Suppressor macrophage treated with lipopolysaccharide for 4 hours (primary cell): ENCODE measurements at places on chromosomes 2 and 18.
A peak's percentile ranks its signal among the peaks of the same experiment; 100 is the strongest.

DNA sequence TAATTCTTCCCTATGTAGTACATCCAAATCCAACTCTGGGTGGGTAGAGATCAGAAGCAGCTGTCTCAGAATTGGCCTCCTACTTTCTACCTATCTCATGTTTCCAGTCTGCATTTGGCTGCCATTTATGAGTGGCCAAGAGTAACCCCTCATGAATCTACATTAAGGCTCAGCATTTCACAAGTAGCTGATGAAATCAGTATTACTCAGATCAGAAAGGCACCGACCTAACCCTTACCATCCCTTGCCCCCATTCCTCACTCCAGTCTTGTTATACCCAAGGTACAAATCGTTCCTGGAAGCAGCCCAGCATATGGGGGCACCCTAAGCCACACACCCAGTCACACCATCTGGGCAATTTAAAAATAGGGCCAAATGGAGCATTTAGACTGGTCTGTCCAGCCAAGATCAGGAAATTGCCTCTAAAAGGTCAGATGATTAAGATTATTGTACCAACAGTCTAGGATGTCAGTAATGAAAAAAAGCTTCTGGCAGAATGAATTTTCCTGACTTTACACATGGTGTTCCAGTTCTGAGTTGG, 37.1 kb downstream of the CD28 start:
- DNase-seq = peak; percentile 58

DNA sequence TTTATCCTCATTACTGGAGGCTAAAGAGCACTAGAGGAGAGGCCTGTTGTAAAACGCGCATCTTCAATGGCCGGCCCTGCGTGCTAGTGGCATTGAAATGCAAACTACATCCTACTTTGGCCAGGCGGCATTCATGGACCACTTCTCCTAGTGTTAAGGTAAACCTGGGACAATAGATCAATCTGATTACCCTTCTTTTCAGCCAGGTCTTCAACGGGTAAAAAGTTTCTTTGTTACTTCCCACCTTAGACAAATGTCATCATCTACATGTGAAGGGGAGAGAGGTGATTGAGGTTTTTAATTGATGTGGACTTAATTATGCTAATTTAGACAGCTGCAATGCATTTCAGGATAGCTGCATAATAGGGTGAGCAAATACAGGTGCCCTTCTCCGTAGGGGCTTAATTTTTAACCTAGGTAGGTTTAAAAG, 628.0 kb downstream of the ZEB2 start:
- DNase-seq = no peak

DNA sequence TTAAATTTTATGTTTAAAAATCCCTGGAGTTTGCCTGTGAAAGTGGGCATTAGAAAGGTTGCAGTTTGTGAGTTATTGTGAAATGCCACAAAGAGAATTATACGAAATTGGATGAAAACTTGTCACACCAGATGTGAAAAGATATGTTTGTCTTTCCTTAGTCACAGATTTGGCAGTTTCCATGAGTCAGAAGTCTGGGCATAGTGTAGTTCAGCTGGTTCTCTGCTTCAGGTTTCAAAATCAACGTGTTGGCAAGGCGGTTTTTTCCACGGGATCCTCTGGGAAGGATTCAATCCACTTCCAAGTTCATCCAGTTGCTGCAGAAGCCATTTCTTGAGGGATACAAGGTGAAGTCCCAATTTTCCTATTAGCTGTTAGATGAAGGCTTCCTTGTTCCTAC, 658.0 kb upstream of the CDH2 start:
- DNase-seq = no peak

DNA sequence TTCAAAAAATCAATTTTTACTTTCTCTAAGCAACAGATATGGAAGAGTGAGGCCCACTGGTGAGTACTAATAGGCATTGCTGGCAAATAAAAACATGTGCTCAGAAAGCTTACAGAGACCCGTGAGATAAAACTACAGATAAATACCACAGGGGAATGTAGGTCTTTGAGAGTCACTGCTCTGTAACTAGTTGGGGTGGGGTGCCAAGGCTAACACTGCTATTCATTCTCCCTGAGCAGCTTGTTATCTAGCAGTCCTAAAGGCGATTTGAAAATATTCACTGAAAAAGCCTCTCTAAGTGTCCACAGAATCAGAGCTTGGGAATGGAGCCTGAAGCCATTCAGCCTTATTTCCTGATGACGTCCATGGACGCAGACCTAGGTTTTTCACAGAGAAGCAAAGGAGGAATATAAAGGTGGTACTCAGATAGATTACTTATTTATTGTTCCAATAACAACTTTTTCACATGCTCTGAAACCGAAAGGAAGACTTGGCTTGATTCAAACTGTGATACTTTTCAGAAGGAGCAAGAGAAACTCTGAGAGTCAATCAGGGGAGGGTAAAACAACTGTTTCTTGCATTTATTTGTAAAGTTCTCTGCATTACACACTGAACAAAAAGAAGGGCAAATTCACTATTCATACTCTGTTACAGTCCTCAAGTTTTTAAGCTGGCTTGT, 188.4 kb downstream of the PPP1R1C start:
- DNase-seq = no peak

GRCh38 chr2:74778381-74779264, 55.3 kb upstream of the HK2 start:
- DNase-seq = no peak

GRCh38 chr2:69465513-69466456, 28.6 kb upstream of the NFU1 start:
- no peak for DNase-seq

DNA sequence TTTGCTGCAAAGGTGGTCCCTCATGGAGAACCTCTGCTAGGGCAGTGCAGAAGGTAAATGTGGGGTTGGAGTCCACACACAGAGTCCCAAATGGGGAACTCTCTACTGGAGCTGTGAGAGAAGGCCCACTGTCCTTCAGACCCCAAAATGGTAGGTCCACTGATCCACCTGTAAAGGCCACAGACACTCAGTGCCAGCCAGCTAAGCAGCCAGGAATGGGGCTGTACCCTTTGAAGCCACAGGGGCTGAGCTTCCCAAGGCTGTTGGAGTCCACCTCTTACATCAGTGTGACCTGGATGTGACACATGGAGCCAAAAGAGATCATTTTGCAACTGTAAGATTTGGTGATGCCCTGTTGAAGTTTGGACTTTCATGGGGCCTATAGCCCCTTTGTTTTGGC, 252.4 kb upstream of the GULP1 start:
- DNase-seq = no peak

GRCh38 chr18:12989397-12990122, 1.6 kb upstream of the CEP192 start:
- no peak for DNase-seq

DNA sequence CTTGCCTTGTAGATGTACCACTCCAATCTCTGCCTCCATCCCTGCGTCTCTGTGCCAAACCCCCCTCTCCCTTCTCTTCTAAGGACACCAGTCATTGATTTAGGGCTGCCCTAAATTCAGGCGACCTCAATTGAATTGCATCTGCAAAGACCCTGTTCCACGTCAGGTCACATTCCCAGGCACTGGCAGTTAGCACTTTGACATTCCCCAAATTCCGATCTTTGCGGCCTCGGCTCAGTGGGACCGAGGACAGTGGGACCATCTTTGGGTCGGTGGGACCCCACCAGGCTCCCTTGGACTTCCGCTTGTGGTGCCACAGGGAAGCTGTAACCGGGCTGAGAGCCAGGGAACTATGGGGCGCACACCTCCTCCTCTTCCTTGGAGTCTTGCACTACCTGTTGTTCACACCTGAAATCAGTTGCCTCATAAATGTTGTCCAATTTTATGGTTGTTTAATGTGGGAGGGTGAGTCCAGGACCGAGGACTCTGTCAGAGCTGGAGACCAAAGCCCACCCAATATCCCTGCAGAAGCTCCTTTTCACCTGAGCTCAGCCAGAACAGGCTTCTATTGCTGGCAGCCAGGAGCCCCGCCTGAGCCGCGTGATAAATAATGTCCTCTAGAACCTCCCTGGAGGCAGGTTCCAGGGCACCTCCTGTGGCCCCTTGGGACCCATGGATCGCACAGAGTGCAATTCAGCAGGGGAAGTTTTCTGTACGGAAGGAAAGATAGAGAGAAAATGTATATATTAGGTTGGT, 271.6 kb downstream of the EIPR1 start:
- no peak for DNase-seq

DNA sequence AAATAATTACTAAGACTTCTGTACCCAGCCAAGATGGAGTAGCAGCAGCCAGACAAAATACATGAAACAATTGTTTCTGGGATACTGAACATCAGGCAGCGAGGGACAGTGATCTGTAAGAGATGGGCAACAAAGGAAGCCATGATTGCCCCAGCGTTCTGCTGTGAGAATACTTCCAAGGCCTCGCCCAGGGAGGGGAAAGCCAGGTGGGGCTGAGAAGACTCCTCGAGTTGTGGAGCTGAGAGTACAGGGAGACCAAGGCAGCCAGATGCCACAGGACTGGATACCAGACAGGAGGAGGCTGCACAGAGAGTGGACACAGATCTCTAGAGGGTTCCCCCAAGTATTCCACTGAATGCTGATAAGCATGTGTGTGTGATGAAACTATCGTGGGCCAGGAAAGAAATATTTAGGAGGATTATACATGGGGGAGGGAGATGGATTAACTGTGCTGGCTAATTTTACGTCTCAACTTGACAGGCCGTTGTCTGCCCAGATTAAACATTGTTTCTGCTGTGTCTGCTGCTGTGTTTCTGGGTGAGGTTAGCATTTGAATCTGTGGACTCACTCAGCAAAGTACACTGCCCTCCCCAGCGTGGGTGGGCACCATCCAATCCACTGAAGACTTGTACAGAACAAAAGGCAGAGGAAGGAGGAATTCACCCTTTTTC, 10.2 kb upstream of the LIMS2 start:
- DNase-seq = no peak

- DNase-seq = no peak
Observed at GRCh38 chr2:54687595-54688152, 35.8 kb upstream of the EML6 start.

- no peak for DNase-seq
Observed at GRCh38 chr2:188974164-188974563, at the start of gene COL3A1. Gene COL3A1, plus strand, starts transcription at chr2:188974373. Its CDS starts 117 bp downstream, at chr2:188974490.
